Natural killer cell treated with Interleukin-12 subunit alpha and Interleukin-12 subunit beta and Interleukin-15 and Interleukin-18, amount 100 ng/mL, for 72 hours (primary cell): ENCODE measurements at places on chromosomes 6 and 20. TPM values are rescaled to one million over a fixed set of nuclear protein-coding genes. Genes with fewer than 3 reads are reported as not detected.

Gene TNFRSF6B
- not detected for total RNA-seq

Gene TCF21
- total RNA-seq, result not detected

Gene SNPH
- total RNA-seq, result 1.9 TPM

Gene FKBP5
- total RNA-seq, result 14.1 TPM

Gene DEFB127
- total RNA-seq, result not detected

Gene SLC29A1
- 25.1 TPM for total RNA-seq

Gene SNX21
- total RNA-seq, result 2.2 TPM
